Stimulated activated CD8-positive, alpha-beta memory T cell treated with anti-CD3 and anti-CD28 coated beads, Interleukin-7, amount 100 ng/mL, for 1 hour (primary cell): ENCODE measurements at places on chromosomes 7 and 10.

- DNase-seq, result no peak
Measured at GRCh38 chr7:28546067-28546466, 133.7 kb downstream of the CREB5 start.

DNA sequence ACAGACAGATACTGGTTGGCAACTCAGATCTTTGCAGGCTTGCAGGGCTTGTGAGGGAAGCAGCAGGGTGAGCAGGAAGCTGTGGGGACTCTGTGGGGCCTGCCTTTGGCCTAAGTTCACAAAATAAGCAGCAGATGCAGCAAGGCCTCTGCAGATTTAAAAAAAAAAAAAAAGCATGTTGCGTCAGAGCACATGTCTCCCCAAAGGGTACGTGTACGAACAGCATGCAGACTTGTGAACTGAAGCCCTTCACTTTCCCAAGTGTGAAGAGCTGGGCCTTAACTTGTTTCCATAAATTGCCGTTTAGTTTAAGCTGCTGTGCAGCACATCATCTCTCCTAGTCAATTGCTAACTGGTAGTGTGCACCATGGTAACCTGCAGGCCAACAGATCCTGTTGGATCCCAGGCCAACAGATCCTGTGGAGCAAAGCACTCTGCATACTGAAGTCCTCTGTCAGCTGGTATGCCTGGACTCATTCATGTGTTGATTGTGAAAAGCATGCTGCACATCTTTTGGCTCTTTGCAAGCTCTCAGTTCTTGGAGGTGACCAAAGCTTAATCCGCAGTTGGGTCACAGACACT is 10.8 kb upstream of the XPNPEP1 start:
- DNase-seq, result no peak

- DNase-seq, result no peak
Measured at GRCh38 chr10:61618388-61618961, 44.3 kb upstream of the CABCOCO1 start.

- no peak for DNase-seq
Measured at GRCh38 chr10:113917636-113918035, 63.2 kb downstream of the NHLRC2 start.

DNA sequence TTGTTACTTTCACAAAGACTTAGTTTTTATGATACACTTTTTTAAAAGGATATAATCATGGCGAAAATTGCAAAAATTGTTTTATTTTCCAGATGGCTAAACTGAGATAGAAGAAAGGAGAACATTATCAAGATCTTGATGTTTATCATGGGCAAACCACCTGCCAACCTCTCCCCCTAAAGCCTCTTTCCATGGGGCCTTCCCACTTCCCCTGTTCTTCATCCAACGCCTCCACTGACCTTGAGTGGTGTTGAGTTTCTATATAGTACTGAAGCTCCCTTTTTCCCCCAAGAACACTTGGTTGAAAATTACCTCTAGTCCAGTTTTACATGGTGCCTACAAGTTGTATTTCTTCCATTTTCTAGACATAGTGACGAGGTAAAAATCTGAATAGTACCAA is 5.0 kb downstream of the CREB3L2 start:
- DNase-seq, result no peak

- DNase-seq, result no peak
Measured at GRCh38 chr7:87267239-87267900, 47.8 kb upstream of the TMEM243 start.

DNA sequence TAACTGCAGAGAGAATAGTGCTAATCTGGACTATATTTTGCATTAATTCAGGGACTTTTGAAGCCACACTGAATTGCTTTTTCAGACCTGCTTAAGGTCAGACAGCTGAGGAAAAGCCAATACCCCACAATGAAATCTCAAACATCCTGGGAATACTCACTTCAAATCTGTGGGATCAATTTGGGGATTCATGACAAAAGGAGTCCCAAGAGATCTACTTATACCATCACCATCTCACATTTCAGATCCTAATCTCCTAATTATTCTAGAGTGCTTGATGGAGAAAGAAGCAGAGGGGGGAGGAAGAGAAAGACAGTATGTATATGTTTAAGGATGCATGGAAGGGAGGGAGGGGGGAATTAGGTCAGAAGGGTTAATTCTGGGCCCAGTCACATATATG is 202.2 kb downstream of the CACNA2D1 start:
- DNase-seq, result no peak

GRCh38 chr10:34811126-34811967 is 3.7 kb downstream of the PARD3 start:
- DNase-seq, result no peak

GRCh38 chr7:31254926-31255325 is 85.6 kb downstream of the NEUROD6 start:
- no peak for DNase-seq

DNA sequence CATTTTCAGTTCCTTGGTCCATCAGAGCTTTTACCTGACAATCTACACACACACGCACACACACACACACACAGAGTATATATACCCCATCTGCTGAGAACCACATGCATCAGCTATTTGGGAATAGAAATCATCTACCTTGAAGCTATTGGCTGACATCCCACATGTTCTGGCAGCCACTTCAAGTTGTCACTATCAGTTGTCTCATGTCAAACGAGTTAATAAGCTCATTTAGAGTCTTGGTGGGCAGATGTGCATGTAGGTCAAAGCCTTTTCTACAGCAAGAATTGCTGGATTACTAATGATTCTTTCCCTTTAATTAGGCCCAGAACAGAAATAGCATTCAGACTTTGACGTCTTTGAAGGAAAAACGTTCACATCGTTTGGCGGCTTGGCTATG is 36.8 kb downstream of the COL28A1 start:
- DNase-seq, result no peak
